ENCODE measurements at places on chromosomes 4 and X.

DNA sequence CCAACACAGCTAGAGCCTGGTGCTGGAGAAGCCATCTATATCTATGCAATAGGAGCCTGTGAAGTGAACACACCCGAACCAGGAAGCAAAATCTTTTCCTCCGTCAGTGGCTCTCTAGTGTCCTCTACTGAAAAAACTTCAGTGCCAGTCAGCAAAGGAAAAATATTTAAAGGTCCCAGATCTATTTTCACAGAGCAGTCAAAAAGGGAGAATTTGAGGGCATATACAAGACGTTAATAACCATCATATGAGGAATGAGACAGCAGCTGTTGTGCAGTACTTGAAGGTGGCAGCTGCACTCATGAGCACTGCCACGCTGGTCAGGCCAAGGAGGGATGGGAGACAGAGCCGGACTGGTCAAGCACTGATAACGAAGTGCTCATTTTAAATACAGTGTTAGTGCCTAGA, 14.4 kb downstream of the MCUB start:
- peak; percentile 27 for DNase-seq

GRCh38 chr4:181877329-181877848, 365.8 kb upstream of the TENM3 start:
- DNase-seq: no peak

DNA sequence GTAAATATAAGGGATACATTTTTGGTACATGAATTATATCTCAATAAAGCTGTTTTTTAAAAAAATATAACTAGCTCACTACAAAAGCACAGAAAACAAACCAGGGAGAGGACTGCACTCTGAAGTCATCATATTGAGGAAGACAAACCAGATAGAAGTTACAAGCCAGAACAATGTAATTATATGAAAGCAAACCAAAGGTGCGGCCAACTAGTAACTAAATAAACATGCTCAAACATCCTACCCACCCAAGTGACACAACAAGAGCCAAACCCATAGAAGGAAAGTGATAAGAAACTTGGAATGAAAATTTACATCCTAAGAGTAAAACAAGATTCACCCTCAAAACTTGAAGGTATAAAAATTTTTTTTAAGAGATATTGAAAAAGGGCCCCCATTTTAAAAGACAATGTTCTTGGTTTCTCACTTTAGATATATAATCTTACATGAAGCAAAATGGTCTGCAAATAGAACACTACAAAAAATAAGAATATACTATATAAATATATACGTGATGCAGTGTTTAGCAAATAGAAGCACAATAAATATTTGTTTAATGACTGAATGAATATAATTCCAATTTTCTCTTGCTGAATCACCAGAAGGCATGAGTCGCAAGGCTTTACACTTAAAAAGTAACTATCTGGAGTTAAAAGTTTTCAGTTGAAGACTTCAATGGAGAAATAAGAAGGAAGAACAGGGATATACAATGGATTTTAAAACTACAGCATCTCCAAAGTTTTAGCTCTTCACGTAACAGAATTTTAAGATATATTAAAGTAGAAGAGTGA, 4.0 kb upstream of the SH3D19 start:
- DNase-seq: no peak

DNA sequence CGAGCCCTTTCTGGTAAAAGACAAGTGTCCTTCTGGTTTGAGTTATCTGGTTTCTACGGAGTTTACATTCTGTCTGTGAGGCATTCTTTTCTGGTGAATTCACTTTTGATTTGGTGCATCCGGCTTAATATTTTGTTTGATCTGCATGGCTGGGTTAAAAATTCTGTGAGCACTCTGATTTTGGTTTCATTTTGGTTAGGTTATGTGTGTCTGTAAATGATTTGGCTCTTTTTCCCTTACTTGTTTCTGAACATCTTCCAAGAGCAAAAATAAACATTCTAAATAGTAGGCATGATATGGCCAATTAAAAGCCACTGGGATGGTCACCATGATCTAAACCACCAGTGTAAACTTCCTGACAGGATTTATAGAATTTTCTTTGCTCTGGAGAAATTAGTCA, 85.7 kb upstream of the PTPN13 start:
- DNase-seq: no peak

DNA sequence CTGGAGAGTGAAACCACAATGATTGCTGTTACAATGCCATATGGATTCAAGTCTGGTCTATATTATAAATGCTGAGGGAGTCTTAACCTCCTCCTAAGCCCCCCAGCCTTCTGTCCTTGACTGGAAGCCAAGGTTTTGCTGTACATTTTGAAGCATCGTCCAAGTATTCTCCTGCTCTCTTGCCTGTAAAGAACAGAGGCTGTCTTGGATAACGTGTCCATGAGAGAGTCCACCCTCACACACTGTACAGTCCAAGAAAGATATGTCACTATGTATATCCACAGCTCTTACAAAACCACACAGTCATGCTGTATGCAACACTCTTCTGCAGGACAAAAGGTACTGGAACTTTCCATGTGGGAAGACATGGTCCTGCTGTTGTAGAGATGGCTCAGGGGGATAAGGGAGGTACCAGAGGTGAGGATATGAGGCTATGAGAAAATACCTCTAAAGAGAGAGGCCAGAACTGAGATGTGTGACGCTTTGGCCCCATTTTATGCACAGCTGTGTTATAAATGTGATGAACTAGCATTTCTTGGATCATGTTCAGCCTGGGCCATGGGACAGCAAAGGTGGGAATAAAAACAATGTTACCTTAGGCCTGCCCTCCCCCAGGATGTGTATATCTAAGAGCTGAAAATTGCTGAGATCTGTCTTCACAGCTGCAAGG, 678.6 kb downstream of the IQCM start:
- no peak for DNase-seq

- no peak for DNase-seq
Measured at GRCh38 chr4:40475609-40476008, 140.5 kb downstream of the CHRNA9 start.

- DNase-seq: no peak
Measured at GRCh38 chrX:110276778-110277177, 41.1 kb downstream of the AMMECR1 start.

DNA sequence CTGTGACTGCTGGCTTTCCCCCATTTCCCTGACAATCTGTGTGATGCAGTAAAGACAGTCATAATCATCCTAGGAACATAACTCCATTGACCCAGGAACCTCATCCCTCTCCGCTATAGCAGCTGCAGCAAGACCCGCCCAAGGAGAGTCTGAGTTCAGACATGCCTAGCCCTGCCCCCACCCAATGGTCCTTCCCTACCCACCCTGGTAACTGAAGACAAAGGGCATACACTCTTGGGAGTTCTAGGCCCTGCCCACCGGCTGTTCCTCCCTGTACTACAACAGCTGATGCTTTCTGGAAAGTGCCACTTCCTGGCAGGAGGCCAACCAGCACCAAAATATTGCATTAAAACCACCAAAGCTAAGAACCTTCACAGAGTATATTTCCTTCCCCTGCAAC, 1035.6 kb downstream of the C4orf33 start:
- no peak for DNase-seq

DNA sequence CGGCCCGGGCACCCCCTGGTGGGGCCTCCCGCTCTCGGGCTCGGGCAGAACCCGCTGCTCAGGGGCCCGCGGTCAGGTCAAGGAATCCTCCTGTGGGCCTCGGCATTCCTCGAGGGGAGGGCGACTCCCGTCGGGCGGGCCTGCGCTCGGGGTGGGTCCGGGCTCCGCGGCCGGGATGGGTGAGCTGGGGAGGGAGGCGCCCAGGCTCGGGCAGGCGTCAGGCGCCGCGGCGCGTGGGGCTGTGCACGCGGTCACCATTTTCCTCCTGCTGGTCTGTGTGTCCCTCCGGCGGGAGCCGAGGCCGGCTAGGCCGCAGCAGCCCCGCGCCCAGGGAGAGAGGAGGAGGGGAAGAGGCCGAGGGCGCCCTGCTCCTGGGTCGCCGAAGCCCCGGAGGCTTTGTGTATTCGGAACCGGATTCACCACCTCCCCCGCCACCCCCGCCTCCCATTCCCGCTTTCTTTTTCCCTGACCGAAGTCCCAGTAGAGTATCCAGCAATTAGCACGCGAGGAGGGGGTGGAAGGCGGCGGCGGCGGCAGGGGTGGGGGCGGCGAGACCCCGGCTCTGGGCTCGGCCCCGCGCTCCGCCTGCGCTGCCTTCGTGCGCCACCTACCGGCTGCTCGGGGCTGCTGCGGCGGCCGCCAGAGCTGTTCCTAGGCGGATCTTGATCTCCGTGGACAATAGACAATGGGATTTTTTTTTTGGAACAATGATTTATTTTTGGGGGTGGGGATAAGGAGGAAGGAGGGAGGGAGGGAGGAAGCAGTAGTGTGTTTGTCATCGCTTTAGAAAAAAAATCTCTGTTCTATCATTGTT, 99.0 kb upstream of the MAML3 start:
- DNase-seq: peak; percentile 75

DNA sequence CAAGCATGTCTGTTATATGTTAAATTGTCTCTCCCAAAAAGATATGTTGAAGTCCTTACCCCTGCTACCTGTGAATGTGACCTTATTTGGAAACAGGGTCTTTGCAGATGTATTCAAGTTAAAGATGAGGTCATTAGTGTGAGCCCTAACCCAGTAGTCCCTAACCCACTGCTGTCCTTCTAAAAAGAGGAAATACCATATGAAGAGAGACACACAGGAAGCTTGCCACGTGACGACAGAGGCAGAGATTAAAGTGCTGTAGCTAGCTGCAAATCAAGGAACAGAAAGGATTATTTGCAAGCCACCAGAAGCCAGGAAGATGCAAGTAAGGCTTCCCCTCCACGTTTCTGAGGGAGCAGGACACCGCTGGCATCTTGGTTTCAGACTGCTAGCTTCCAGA, 150.1 kb downstream of the HNRNPD start:
- DNase-seq: peak; percentile 52

GRCh38 chrX:119228512-119229252, 7.4 kb upstream of the PGRMC1 start:
- DNase-seq: no peak

Measured in CD4-positive, alpha-beta T cell treated with Interleukin-17A for 4 hours (primary cell).